Central memory CD4-positive, alpha-beta T cell (primary cell): ENCODE measurements at places on chromosomes 16 and 17.

- no peak for DNase-seq
These were observed 2.9 kb upstream of the PSMC5 start for GRCh38 chr17:63824362-63824761.

DNA sequence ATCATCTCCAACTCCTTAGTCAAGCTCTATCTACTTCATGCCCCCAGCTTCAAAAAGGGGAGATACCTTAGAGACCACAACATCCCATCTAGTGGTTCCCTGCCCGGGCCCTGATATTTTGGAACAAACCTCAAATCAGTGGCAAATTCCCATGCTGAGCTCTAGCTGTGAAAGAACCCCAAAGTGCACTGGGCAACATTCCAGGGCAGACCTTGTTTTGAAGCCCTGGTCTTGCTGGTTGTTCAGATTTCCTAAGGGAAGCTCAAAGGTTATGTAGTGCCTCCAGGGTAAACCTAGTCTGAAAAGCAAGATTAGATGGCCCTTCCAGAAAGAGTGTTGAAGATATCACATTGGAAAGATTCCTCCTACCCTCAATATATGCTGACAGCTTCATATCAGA is 16.3 kb downstream of the FAM117A start:
- DNase-seq: no peak

DNA sequence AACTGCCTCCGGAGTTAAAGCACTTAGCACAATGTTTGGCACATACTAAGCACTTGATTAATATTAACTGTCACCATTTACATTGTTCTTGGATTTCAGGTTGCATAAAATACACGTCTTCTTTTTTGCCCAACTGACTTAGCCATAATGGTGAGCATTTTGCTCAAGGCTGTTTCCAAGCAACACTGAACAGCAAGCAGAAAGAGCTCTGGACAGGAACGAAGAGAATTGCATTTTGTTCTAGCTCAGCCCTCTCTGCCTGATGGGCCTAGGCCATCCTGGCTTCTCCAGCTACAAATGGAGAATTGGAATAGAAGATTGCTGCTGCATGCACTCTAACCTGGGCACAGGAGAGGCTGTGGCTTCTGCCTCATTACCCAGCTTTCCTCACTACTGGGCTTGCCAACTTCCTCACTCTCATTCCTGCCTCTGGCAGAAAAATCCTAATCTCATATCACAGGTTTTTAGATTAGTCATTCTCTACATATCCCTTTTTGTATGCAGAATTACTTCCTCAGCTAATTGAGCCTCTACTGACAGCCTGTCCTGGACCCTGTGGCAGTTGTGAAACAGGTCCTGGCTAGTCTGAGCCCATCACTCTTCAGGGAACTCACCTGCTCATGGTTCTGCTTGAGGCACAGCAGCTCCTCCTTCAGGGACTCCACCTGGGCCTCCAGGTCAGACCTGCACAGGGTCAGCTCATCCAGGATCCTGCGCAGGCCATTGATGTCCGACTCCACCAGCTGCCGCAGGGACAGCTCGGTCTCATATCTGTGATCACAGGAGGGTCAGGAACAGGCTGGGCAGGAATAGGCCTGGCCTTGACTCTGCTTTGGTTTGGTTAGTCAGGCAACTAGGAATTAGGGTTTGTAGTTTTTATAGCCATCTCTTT is 2.5 kb downstream of the KRT33A start:
- no peak for DNase-seq

DNA sequence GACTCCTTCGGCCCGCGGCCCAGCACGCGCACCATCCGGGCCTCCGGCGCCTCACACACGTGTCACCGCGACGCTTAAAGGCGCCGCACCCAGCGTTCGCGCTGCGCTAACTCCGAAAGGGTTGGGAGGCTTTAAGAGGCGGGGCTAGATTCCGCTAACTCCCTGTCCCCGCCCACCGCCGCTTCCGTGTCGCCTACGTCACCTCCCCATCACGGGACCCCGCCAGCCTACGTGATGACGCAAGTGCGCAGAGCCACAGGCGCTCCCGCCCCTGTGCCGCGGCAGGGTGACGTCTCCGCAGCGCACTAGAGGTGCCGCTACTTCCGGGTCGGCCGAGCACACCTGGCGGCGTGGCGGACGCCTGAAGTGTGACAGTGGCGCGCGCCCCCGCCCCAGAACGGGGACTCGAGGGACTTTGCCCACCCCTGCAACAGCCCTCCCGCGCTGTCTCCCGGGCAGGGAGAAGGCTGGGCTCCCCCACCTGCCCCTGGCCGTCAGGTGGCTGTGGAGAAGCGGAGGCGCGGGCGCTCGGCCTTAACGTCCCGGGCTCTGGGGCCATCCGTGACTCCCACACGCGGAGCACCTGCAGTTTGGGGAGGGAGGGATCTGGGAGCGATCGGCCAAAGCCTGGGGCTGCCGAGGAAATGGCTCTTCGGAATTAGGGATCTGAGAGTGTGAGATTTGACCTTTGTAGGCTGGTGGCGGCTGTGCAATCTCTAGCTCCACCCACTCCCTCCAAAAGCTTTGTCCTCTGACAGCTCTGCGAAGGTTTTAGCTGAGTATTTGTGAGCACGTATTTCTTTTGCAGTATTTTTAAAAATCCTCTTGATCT is at the start of gene USP36:
USP36 (minus strand) TSS at position 35 of the 832 bp plus-strand sequence. CDS start 4,451 bp downstream, outside the sequence.
- peak; percentile 99 for DNase-seq

GRCh38 chr17:58587713-58588117 is 73.3 kb upstream of the MTMR4 start:
- DNase-seq: peak; percentile 38

DNA sequence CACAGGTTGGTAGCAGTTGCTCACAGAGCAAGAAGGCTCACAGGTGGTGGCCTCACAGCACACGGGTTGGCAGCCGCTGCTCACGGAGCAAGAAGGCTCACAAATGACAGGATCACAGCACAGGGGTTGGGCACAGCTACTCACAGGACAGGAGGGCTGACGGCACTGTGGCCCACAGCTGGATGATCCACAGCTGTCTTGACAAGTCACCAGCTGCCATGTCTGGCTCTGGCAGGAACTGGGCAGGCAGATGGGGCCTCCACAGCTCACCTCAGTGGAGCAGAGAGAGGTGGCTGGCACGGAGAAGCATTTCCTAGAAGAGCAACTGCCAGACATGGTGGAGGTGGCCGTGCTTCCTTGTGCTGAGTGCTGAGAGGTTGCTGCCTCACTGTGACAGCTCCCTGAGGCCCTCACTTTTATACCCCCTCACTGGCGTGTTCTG is at the start of gene KRTAP16-1:
KRTAP16-1 (minus strand) TSS at position 392 of the 442 bp plus-strand sequence; CDS start at position 336, 56 bp downstream.
- no peak for DNase-seq

DNA sequence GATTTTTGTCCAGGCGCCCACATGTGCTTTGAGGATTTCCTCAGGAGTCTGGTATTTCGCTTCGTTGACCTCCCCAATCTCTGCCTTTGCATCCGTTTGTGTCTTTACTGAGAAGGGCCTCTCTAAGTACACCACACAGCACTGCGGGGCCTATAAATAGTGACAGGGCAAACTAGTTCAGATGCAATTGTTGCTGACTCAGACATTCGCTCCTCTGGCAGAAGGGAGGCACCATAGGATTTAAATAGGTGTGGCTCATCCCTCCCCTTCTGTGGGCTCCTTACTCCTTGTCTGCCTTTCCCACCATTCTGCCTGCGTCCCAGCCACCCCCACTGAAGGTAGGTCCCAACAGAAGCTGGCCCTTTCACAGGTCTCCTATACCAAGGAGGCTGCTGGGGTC is 192.3 kb downstream of the SHISA9 start:
- DNase-seq: no peak

DNA sequence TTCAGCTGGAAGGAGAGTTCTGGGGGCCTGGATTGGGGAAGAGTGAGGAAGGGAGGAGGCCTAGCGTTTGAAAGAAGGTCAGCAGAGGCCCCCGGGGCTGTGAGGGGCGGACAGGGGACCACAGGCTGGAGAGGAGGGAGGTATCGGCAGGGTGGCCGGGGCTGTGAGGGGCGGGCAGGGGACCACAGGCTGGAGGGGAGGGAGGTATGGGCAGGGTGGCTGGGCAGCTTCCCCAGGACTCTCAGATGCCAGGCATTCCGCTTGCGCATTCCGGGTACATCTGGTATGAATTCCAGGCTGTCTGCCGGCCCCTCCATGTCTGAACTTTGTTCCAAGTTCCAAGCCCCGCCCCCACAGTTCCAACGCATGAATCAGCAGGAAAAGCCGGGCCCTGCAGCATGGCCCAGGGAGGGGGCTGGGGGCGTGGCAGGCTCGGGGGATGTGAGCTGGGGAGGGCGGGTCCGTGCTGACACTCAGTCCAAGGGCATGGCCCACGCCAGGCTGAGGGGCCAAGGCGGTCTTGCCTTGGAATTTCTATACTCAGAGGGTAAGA is 4.3 kb upstream of the TLCD2 start:
- DNase-seq: no peak

GRCh38 chr16:72889616-72890582 is 158.0 kb downstream of the ZFHX3 start:
- DNase-seq: no peak

DNA sequence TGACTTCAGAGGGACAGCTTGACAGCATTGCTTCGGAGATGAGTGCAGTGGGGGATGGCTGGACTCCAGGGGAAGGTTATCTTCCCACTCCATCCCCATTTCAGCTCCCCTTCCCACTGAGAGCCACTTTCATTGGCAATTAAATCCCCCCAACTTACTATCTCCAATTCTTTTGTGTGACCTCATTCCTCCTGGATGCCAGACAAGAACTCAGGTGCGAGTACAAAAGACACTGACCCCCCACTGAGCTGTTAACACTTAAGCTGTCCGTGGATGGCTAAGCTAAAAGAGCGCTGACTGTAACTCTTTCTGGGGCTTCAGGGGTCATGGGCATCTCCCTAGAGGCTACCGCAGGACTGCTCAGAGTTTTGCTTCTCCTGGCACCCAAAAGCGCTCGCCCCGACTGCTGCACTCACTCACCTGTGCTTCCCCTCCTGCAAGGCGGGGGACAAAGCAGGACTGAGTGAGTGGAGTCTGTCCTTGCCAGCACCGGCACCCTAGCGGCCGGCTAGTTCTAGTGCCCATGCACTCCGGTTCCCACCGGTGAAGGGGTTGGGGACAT is 44.8 kb upstream of the FBXO47 start:
- DNase-seq: no peak

DNA sequence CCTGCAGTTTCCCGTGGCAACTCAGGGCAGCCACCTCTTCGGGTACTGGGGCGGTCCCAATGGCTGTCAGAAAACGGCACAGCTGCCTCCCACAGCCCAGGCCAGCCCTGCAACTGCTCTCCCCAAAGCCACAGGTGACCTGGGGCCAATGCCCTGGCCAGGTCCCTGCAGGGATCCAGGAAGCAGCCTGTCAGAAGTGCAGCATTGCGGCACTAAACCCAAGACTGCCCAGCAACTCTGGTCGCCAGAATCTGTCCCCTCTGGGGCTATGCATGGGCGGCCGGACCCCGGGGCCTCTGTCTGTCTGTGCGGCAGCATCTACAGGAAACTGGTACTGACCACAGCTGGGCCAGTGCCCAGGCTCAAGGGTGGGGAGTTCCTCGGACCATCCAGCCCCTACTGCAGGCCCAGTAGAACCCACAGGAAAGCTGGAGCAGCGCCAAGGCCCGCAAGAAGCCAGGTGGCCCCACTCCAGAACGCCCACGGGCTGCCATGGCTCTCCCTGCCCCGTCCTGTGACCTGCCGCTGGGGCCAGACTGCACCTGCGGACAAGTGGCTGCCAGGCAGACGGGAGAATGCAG is 5.5 kb downstream of the CYBC1 start:
- no peak for DNase-seq

GRCh38 chr16:26524281-26524680 is 542.4 kb upstream of the C16orf82 start:
- DNase-seq: no peak

- DNase-seq: no peak
These were observed 67.2 kb downstream of the PARN start for GRCh38 chr16:14562691-14563491.

GRCh38 chr17:50637829-50638605 is 3.3 kb downstream of the ABCC3 start:
- DNase-seq: no peak

DNA sequence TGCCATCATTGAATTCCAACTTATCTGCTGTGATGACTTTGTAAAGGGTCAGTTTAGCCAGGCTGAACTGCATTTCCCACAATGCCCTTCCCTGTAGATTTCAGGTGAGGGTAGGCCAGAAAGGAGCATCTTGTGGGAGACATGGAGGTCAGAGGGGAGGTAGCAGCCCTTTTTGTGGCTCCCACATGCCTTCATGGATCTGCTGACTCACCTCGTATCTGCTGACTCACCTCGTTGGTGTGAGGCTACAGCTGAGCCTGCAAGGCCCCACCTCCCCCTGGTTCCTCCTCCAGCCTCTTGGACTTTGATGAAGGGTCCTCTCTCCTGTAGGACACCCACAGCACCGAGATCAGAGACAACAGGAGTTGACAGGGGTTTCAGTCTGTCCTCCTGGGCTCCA is 102.5 kb downstream of the SALL1 start:
- no peak for DNase-seq

DNA sequence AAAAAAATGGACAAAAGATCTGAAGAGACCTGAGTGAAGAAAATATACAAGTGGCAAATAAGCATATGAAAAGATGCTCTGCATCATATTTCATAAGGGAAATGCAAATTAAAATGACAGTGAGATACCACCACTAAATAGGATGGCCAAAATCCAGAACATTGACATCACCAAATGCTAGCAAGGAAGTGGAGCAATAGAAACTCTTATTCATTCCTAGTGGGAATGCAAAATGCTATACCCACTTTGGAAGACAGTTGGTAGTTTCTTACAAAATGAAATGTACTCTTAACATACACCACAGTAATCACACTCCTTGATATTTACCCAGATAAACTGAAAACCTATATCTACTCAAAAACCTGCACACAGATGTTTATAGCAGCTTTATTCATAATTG is 33.6 kb downstream of the DHRS7B start:
- DNase-seq: no peak

- DNase-seq: no peak
These were observed 28.4 kb downstream of the LRRC75A start for GRCh38 chr17:16463358-16464302.

GRCh38 chr17:550463-551180 is 164.0 kb downstream of the VPS53 start:
- no peak for DNase-seq

DNA sequence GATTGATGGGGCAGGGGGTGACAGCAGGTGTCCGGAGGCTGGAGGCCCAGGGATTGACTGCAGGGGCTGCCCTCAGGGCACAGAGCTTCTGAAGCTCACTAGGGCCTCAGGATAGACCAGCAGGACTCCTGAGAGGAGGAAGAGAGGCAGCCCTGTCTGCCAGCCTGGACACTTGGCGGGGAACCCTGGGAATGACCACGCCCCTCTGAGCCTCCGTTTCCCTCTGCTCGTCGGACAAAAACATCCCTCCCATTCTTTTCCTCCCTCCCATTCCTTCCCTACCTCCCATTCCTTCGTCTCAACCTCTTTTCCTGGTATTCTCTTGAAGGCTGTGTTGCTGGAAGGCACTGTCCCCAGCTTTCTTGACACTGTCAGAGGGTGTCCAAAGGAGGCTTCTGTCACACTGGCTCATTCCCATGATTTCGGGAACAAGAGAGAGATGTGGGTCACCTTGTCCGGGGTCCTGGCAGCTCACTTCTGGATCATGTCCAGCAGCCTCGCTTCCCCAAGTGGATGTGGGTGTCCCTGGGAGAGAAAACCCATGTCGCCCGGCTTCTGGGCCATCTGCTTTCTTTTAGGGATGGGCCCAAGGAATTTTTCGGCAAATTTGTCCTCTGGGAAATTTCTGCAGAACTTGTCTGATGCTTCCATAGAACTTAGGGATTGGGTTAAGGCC is 145.5 kb downstream of the CMIP start:
- no peak for DNase-seq
